NCI-H774 (cell line): ENCODE measurements at places on chromosomes 16 and 17.

GRCh38 chr16:4570688-4571321, 14.7 kb downstream of the C16orf96 start:
- DNase-seq = no peak

DNA sequence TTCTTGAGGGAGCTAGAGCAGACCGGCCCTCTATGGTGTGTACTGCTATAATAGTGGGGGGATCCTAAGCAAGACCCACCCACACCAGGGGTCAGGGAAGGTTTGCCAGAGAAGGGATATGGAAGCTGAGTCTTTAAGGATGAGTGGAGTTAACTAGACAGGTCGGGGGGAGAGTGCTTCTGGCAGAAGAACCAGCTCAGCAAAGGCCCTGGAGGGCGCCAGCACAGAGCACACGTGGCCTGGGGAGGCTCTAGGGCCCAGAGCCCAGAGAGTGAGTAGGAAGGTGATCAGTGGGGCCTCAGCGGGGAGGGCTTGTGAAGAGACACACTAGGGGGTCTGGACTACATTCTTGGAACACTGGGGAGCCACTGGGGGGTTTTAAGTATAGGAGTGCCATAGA, 21.1 kb downstream of the NGFR start:
- no peak for DNase-seq

GRCh38 chr17:681738-682529, 32.7 kb downstream of the VPS53 start:
- DNase-seq = no peak

- no peak for DNase-seq
These were observed 46.1 kb upstream of the CBFA2T3 start for GRCh38 chr16:89023151-89023551.

DNA sequence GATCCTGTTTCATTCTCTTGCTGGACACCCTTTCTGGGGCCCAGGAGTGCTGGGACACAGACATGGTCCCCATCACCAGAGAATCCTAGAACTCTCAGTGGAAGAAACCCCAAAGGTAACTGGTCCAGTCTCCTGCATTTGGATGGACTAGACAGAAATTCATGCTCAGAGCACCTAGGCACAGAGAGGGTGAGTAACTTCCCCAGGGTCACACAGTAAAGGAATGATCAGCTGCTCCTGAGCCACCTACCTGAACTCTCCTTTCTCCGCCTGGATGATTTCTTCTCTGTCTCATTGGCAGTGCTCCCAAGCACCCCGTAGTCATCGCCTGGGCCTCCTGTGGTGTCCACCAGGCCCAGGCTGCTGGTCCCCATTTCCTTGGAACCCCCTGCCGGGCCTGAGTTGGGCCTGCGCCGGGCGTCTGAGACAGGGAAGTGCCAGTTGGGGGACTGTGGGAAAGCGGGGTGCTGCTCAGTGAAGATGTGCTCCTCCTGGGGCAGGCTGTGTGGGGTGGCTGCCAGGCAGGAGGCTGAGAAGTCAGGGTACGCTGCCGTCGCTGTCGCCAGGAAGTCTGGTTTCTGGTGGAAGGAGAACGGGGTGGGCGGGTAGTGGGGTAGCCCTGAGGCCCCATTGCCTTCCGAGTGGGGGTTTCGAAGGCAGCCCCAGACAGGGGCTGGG, 767 bp downstream of the MEOX1 start:
- DNase-seq = no peak

- no peak for DNase-seq
These were observed 7.7 kb downstream of the CBX4 start for GRCh38 chr17:79831265-79832217.

DNA sequence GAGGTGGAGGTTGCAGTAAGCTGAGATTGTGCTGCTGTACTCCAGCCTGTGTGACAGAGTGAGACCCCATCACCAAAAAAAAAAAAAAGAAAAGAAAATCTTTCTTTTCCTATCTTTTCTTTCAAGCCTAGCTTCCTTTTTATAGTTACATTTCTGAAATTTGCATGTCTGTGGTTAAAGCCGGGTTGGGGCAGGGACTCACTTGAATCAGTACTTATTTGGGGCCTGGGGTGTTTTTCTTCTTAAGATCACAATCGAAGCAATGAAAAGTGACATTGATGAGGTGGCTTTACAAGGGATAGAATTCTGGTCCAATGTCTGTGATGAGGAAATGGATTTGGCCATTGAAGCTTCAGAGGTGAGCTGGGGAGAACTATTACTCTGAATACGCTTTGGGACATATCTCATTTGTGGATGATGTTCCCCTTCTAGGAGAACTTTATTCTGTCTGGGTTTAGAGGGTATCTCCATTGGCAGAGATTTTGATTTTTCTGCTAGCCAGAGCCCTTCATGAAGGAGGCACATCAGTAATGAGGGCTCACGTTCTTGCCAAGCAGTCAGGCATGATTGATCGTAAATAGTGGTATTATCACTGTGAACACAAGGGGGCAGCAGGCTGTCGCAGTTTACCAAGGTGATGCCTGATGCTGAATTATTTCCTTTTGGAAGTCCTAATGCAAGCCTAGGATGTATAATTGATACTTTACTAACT, 14.3 kb downstream of the KPNB1 start:
- DNase-seq = peak; percentile 32

DNA sequence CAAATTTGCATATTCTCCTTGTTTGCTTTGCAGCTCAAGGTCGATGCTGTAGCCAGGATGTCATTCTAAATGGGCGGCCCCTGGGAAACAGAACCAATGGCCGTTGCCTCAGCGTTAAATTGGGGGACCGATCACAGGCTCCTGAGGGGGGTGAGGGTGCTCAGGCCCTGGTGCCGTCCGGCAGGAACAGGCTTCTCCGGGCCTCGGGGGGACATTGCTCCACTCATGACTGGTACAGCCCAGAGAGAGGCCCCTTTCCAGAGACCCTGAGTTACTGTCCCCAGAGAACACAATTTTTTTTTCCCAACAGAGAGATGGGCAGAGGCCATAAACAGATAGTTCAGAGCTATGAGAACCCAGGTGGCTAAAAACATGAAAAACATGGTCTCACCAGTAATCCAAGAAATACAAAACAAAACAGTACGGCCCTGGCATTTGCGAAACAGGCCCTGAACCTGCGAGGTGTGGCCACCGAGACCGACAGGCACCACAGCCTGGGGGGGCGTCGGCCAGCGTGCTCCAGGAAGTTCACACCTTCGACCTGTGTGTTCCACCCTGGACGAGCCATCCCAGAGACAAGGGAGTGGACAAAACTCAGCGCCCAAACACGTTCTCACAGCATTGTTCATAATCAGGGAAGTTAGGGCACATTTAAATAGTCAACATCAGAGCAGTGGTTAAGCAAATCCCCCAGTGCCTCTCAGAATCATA, 82.8 kb downstream of the METRNL start:
- no peak for DNase-seq

- DNase-seq = peak; percentile 50
These were observed 19.9 kb upstream of the KPNB1 start for GRCh38 chr17:47629826-47630225.

GRCh38 chr16:67207249-67208091, 8.5 kb downstream of the ELMO3 start:
- no peak for DNase-seq

DNA sequence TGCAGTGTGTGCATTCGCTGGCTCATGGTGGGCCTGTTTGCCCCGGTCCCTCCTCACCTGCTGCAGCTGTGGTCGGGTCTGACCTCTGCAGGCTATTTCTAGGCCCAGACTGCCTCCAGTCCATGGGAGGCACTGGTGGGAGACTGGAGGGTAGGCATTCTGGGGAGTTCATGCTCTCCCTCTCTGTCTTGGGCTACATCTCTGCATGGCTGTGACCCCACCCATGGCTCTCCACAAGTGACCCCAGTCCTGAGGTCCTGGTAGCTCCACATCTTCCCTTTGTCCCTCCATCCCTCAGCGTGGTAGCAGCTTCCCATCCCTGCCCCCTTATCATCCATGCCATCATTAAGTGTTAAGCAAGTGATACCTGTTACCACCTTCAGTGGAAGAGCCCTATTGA, 107.8 kb upstream of the SEC14L1 start:
- DNase-seq = no peak

GRCh38 chr16:17225541-17225940, 245.2 kb downstream of the XYLT1 start:
- no peak for DNase-seq

DNA sequence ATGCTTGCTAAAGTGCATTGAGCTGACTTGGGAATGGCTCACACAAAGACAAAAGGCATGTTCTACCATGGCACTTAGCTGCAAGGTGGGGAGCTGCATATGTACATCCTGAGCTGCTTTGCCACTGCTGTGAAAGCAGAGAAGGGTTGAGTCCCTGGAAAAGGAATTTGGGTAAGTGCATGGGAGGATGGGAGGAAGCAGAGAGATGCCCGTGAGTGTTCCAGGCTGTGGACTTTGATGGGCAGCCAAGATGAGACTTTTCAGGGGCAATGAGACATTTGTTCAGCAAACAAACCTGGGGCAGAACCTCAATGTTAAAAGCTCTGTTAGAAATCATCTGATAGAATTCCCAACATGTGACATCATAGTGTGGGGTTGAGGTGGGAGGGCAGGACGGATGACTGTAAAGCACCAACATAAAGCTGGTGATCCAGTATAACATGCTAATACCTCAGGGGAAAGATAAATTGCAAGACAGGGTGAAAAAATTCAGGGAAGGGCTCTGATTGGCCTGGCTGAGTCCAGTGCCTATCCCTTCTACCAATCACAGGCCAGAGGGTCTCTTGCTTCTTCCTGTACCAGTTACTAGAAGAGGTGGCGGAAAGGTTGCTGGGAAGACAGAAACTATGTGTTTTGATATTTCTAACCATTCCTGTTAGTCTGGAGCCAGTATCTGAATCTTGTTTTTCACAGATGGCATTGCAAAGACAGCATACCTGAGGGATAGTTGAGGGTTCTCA, 163.2 kb downstream of the UTP18 start:
- DNase-seq = no peak

GRCh38 chr16:83940119-83940518, 12.9 kb upstream of the OSGIN1 start:
- DNase-seq = no peak

DNA sequence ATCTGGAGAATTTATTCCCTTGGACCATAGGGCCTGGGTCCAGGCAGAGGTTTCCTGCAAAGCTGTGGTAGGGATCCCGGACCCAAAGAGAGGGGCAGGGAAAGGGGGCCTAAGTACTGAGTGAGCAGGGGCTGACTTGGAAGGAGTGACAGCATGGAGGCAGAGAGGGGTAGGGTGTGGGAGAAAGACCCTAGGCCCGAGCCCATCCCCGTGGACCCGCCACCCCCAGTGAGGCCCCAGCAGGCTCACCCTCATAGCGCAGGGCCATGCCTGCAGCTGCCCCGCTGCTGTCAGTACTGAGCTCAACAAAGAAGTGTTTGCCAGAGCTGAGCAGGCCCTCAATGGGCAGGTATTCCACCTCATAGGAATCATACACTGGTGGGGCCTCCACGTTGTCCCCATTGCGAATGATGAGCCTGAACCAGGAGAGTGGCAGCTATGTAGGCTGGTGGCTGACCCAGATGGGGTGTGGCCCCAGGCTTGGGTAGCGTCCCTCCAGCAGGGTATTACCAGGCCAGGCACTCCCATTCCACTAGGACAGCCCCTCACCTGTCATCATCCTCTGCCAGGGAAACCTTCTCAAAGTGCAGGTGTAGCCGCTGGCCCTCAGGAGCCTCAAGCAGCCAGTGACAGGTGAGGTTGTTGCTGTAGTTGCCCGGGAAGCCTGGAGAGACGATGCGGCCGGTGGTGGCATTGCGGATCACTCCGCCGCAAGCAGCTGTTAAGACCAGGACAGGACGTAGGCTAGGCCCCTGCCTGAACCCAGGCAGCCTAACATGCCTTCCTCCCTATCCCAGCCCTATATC, 9.1 kb upstream of the PHF12 start:
- DNase-seq = no peak

DNA sequence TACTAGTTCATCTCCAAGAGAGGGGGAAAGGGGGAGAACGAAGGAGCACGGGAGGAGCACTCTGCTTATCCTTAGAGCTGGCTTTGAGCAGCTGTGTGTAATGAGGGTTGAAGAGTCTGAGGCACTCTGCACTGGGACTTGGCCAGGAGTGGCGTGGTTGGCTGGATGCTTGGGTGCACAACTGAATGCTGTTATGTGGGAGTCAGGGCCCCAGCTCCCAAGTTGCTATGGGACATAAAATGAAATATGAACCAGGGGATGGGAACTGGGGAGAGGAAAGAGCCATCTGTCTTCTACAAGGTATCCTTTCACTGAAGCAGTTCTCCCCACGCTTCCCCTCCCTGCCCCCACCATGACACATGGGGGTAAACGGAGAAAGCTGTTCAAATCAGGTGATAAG, 105.9 kb upstream of the ANKFN1 start:
- DNase-seq = no peak

DNA sequence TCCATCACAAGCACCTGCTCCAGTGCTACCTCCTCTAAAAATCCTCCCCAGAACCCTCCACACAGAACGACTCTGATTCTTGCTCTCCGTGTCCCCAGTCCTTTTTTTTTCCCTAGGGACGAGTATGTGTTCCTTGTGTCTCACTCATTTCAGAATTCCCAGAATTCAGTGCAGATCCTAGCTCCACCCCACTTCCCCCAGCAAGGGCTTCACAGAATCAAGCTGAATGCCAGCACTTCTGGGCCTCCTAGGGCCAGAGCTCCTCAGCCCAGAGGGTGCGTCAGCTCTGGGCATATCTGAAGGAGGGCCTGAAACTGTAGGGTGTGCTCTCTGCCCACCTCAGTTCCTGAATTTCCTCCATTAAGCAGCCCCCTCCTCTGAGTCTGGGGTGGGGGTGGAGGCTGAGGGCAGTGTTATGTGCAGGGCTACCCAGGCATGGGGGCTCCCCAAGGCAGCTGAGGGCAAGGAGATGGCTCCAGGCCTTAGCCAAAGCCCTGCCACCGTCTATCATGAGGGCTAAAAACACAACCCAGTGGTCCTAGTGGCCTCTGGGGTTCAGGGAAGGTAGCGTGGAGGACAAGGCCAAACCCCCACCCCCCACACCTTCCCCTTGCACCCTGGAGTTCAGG, 6.5 kb downstream of the UNC119 start:
- DNase-seq = no peak

DNA sequence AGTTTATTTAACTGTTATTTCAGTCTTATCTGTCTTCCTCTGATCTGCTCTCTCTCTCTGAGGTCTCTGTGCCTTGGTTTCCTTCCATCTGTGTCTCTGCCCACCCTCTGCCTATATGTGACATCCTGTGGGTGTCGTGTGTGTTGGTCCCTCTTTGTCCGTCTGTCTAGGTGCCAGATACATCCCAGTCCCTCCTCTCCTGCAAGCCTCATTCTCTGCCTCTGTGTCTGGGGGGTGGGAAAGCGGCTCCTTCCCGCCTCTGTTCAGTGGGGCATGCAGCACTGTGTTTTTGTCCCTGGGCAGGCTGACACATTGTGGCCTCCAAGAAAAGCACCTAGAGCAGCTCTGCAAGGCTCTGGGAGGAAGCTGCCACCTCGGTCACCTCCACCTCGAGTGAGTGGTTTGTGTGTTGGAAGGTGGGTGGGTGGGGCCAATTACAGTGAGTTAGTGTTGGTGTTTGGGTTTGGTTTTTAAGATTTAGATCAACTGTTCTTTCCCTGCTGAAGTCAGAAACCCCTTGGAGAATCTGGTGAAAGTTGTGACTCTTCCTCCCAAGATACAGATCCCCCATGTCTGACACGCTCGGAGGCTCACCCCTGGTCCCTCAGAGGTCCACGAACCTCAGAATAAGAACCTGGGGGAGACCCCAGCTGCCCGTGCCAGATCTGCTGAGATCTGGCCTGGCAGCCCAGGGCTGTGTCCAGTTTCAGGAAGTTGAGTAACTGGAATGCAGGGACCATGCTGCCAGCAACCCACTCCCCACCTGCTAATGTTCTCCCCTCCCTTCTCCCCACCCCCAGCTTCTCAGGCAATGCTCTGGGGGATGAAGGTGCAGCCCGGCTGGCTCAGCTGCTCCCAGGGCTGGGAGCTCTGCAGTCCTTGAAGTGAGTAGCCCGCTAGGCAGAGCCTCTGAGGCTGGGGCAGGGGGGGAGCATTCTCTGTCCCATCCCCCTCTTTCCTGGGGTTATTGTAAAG, 50.9 kb upstream of the CPNE2 start:
- DNase-seq = no peak

GRCh38 chr17:59355702-59356325, 24.4 kb downstream of the YPEL2 start:
- no peak for DNase-seq
